Effector memory CD8-positive, alpha-beta T cell (primary cell): ENCODE measurements at places on chromosomes 3 and 15.

GRCh38 chr3:15342246-15342645 is 9.9 kb upstream of the SH3BP5 start:
- no peaks in the 10 kb centered on the region for H3K27me3 ChIP-seq
- no peak overlapping the region for H3K27ac ChIP-seq
- peaks cover 8% of the 10 kb centered on the region for H3K4me1 ChIP-seq
- no peak for DNase-seq
- H3K36me3 ChIP-seq: no peaks in the 10 kb centered on the region

GRCh38 chr15:35748105-35748504 is 202.1 kb upstream of the DPH6 start:
- H3K36me3 ChIP-seq: no peaks in the 10 kb centered on the region
- H3K27me3 ChIP-seq: peaks cover 6% of the 10 kb centered on the region
- no peaks in the 10 kb centered on the region for H3K4me1 ChIP-seq
- DNase-seq: no peak
- H3K27ac ChIP-seq: no peak overlapping the region
- no peak overlapping the region for H3K4me3 ChIP-seq

- no peak overlapping the region for H3K4me3 ChIP-seq
- H3K36me3 ChIP-seq: no peaks in the 10 kb centered on the region
- no peak overlapping the region for H3K27ac ChIP-seq
- no peaks in the 10 kb centered on the region for H3K4me1 ChIP-seq
- no peaks in the 10 kb centered on the region for H3K27me3 ChIP-seq
- no peak for DNase-seq
Observed at GRCh38 chr3:17430582-17430981, 311.8 kb downstream of the TBC1D5 start.

- no peak overlapping the region for H3K27ac ChIP-seq
- no peak overlapping the region for H3K4me3 ChIP-seq
- H3K36me3 ChIP-seq: peaks cover 3% of the 10 kb centered on the region
Observed at GRCh38 chr3:115436767-115437301, 186.5 kb upstream of the GAP43 start.

DNA sequence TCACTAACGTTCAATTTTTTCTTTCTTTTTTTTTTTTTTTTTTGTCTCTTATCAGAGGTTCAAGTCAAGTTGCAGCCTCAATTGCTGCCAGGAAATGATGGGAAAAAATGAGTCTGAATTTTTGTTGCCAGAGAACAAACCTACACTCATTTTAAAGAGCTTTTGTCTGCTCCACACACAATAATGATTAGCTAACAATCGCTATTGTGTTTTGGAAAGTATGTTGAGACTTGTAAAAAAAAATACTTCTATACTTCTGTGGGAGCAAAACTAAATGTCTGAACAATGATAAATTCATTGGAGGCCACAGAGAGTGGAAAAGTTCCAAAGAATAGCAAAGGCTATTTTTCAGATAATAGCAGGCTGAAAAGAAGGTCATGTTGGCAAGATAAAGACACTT is 176.3 kb upstream of the LMCD1 start:
- H3K4me3 ChIP-seq: no peak overlapping the region
- DNase-seq: no peak
- H3K36me3 ChIP-seq: peaks cover 3% of the 10 kb centered on the region
- no peaks in the 10 kb centered on the region for H3K27me3 ChIP-seq
- no peak overlapping the region for H3K27ac ChIP-seq

- no peaks in the 10 kb centered on the region for H3K36me3 ChIP-seq
- H3K4me1 ChIP-seq: peaks cover 14% of the 10 kb centered on the region
- no peak overlapping the region for H3K4me3 ChIP-seq
- no peak for DNase-seq
Observed at GRCh38 chr15:31448635-31448979, 122.0 kb downstream of the KLF13 start.

GRCh38 chr15:59347915-59348314 is 24.8 kb downstream of the MYO1E start:
- H3K27ac ChIP-seq: no peak overlapping the region
- no peak overlapping the region for H3K4me3 ChIP-seq
- H3K4me1 ChIP-seq: no peaks in the 10 kb centered on the region
- H3K27me3 ChIP-seq: peaks cover 58% of the 10 kb centered on the region
- no peak for DNase-seq

GRCh38 chr3:190585805-190586630 is 72.1 kb downstream of the IL1RAP start:
- H3K36me3 ChIP-seq: no peaks in the 10 kb centered on the region
- DNase-seq: no peak
- peak overlapping the region; percentile 5 for H3K4me3 ChIP-seq
- peaks cover 17% of the 10 kb centered on the region for H3K4me1 ChIP-seq
- H3K27ac ChIP-seq: peak overlapping the region; percentile 84
- no peaks in the 10 kb centered on the region for H3K27me3 ChIP-seq

- no peaks in the 10 kb centered on the region for H3K27me3 ChIP-seq
- no peak overlapping the region for H3K27ac ChIP-seq
- peaks cover 2% of the 10 kb centered on the region for H3K36me3 ChIP-seq
- H3K4me3 ChIP-seq: no peak overlapping the region
- DNase-seq: no peak
Observed at GRCh38 chr15:33460166-33460805, 149.5 kb downstream of the RYR3 start.

- H3K27me3 ChIP-seq: no peaks in the 10 kb centered on the region
- H3K27ac ChIP-seq: no peak overlapping the region
- H3K36me3 ChIP-seq: no peaks in the 10 kb centered on the region
- H3K4me1 ChIP-seq: peaks cover 7% of the 10 kb centered on the region
Observed at GRCh38 chr3:119420196-119420595, 43.2 kb downstream of the TMEM39A start.

GRCh38 chr3:197432384-197433127 is 123.2 kb downstream of the BDH1 start:
- peaks cover 12% of the 10 kb centered on the region for H3K4me1 ChIP-seq
- H3K27me3 ChIP-seq: peaks cover 47% of the 10 kb centered on the region
- no peaks in the 10 kb centered on the region for H3K36me3 ChIP-seq
- H3K4me3 ChIP-seq: no peak overlapping the region
- no peak overlapping the region for H3K27ac ChIP-seq
- DNase-seq: no peak

GRCh38 chr15:57285386-57285785 is 90.9 kb upstream of the CGNL1 start:
- no peak overlapping the region for H3K4me3 ChIP-seq
- H3K27ac ChIP-seq: no peak overlapping the region
- H3K36me3 ChIP-seq: peaks cover 38% of the 10 kb centered on the region
- no peak for DNase-seq
- H3K27me3 ChIP-seq: no peaks in the 10 kb centered on the region
- peaks cover 3% of the 10 kb centered on the region for H3K4me1 ChIP-seq

DNA sequence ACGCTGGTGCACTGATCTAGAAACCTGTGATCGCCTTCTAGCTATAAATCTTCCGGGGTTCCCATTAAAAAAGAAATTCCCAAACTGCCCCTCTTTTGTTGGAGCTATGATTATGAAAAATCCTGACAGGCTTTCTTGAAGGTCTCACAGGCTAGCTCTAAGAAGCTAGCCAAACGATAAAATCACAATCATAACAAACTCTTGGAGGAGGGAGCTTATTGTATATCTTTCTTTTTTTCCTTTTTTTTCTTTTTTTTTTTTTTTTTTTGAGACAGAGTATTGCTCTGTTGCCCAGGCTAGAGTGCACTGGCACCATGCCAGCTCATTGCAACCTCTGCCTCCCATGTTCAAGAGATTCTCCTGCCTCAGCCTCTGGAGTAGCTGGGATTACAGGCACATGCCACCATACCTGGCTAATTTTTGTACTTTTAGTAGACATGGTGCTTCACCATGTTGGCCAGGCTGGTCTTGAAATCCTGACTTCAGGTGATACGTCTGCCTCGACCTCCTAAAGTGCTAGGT is 72.0 kb downstream of the MYO1E start:
- peaks cover 20% of the 10 kb centered on the region for H3K4me1 ChIP-seq
- H3K27me3 ChIP-seq: peaks cover 14% of the 10 kb centered on the region
- peak overlapping the region; percentile 80 for H3K27ac ChIP-seq

DNA sequence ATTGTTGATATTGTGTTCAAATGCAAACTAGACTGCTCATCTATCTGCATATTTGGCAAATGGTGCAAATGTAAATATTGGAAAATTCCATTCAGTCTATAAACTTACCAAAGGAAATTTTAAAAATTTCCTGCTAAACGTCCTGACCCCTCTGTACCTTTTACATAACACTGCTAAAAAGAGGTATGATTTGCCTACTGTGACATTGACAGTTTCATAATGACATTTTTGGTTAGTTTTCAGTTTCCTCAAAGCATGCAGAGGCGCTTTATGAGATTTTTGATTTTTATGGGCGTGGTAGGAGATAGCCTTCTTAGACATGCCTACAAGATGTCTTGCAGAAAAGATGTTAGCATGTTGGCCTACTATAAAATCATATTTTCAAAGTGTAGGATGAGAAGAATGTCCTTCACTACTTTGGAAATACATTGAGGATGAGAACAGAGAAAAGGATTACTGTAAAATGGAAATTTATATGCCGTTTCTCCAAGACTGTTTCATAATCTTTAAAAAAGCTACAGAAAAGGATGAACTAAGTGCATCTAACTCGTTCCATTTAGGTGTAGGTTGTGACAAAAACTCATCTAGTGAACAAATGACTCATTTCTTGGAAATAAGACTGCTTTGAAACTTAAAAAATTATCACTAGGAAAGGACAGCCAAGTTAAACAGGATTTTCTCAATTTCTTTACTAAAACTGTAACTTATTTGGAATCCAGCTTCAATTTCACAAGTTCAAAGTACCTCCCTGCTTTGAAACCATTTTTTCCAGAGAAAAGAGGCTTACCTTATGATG is 14.5 kb upstream of the ISLR start:
- H3K4me1 ChIP-seq: peaks cover 9% of the 10 kb centered on the region
- H3K36me3 ChIP-seq: no peaks in the 10 kb centered on the region
- peaks cover 66% of the 10 kb centered on the region for H3K27me3 ChIP-seq
- no peak for DNase-seq
- no peak overlapping the region for H3K27ac ChIP-seq
- no peak overlapping the region for H3K4me3 ChIP-seq

GRCh38 chr3:8966150-8966819 is 3.0 kb upstream of the RAD18 start:
- DNase-seq: no peak
- H3K27me3 ChIP-seq: peaks cover 9% of the 10 kb centered on the region
- H3K4me3 ChIP-seq: no peak overlapping the region

GRCh38 chr3:71300951-71301393 is 282.6 kb downstream of the FOXP1 start:
- no peaks in the 10 kb centered on the region for H3K27me3 ChIP-seq
- H3K36me3 ChIP-seq: peaks cover 6% of the 10 kb centered on the region
- H3K4me3 ChIP-seq: no peak overlapping the region
- H3K27ac ChIP-seq: peak overlapping the region; percentile 35

DNA sequence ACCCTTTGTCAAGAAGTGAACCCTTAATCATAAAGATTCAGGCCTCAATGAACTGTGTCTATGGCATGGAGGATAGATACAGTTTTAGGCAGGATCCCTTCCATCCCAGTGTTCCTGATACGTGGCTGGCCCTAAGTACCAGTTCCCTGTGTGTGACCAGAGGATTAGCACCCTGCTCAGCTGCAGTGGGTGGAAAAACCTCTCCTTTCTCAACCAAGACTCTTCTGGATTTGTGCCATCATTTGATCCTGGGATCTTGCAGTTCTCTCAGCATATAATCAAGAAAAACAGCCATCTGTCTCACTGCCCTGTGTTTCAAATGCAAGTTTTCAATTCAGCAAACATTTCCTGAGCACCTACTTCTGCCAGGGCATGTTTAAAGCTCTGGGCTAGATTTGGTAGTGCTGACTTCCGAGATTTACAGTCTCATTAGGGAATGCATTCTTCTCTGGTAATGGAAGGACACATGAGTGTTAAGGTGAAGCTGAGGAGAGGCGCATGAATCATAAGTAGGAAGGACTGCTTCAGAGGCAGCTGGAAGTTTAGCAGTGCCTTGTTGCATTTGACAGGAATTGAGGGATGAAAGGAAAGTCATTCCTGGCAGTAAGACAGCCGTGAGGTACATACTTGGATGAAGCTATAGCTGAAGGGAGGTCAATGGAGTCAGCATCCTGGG is 388.3 kb downstream of the MFSD1 start:
- no peak for DNase-seq
- no peaks in the 10 kb centered on the region for H3K4me1 ChIP-seq
- no peak overlapping the region for H3K27ac ChIP-seq
- H3K4me3 ChIP-seq: no peak overlapping the region

- no peak for DNase-seq
- H3K4me3 ChIP-seq: no peak overlapping the region
- H3K4me1 ChIP-seq: no peaks in the 10 kb centered on the region
- H3K27me3 ChIP-seq: no peaks in the 10 kb centered on the region
- H3K36me3 ChIP-seq: no peaks in the 10 kb centered on the region
Observed at GRCh38 chr3:111496894-111497559, 45.0 kb upstream of the CD96 start.

DNA sequence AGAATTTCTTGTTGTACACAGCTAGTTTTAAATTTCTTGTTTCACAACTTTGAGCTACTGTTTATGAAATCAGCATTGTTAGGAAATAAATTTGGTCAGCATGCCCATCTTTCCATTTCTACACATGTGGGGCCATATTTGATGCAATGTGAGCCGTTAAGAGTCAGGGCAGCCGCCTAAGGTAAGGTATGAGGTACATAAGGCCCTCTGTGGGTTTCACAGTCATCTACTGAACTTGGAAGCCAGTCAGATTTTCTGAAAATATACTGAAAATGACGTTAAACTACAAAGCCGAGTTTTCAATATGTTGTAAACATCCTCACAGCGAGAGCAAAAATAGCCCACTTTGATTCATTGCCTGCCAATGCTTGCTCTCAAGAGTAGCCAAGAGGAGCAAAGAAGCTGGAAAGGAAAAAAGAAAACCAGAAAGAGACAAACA is 94.7 kb upstream of the PDZRN3 start:
- no peak overlapping the region for H3K4me3 ChIP-seq
- H3K27ac ChIP-seq: no peak overlapping the region
- no peaks in the 10 kb centered on the region for H3K4me1 ChIP-seq
- no peak for DNase-seq
- H3K36me3 ChIP-seq: no peaks in the 10 kb centered on the region

- no peak overlapping the region for H3K27ac ChIP-seq
- H3K4me1 ChIP-seq: peaks cover 6% of the 10 kb centered on the region
- no peak for DNase-seq
- H3K36me3 ChIP-seq: no peaks in the 10 kb centered on the region
Observed at GRCh38 chr15:83364501-83364900, 80.0 kb upstream of the BNC1 start.

DNA sequence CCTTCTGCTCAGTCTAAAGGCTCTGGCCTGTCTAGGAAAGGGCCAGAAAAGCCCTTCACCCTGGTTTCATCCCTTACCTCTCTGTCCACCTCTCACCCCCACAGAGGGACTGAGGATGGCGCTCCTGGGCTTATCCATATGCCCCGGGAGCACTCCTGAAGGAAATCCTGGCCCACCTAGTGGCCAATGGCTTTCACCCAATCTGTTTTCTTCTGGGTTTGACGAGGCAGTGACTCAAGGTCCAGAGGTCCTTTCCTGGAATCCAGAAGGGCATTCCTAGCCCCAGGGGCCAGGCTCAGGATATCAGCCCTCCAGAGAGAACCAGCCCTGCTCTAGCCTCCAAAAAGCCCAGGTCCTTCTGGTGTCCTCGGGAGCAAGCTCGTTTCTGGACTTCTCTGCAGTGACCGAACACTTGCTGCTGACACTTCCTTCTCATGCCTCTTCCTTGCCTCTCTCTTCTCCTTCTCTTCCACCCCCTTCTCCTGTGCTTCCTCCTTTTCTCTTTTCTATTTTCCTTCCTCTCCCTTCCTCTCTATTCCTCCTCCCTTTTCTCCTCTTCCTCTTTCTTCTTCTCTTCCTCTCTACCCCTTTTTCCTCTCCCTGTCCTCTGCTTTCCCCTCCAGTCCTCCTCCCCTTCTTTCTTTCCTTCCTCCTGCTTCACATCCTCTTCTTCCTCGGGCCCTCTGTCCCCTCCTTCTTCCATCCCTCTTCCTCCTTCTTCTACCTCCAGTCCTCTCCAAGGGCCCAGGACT is 59.6 kb downstream of the RHCG start:
- H3K27me3 ChIP-seq: peaks cover 81% of the 10 kb centered on the region
- DNase-seq: no peak
- H3K4me1 ChIP-seq: peaks cover 2% of the 10 kb centered on the region
- H3K36me3 ChIP-seq: no peaks in the 10 kb centered on the region
- H3K27ac ChIP-seq: no peak overlapping the region
